ENCODE measurements at places on chromosomes 5 and 9.

- no peak overlapping the region for H3K27ac ChIP-seq
- H3K27me3 ChIP-seq = no peaks in the 10 kb centered on the region
- H3K4me1 ChIP-seq = no peaks in the 10 kb centered on the region
- H3K4me3 ChIP-seq = no peak overlapping the region
- no peak for DNase-seq
Observed at GRCh38 chr5:94459915-94460314, 158.5 kb downstream of the KIAA0825 start.

- H3K27ac ChIP-seq = no peak overlapping the region
- H3K4me1 ChIP-seq = no peaks in the 10 kb centered on the region
- DNase-seq = no peak
- no peak overlapping the region for H3K4me3 ChIP-seq
- no peaks in the 10 kb centered on the region for H3K27me3 ChIP-seq
Observed at GRCh38 chr5:138903130-138903775, 28.1 kb upstream of the LRRTM2 start.

DNA sequence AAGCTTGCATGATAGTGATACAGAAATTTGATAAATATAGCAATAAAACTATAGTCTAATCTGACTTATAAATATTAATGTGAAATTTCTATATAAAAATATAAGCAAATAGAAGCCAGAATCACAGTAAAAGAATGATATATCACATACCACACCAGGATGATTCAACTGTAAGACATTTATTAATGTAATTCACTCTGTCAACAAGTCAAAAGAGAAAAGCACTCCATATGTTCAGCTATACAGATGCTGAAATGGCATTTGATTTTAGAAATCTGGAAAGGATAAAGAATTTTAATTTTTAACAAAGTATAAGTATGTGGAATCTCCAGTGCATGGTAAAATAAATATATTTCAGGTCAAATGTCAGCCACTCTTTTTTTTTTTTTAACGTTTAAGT is 372.4 kb downstream of the KCNN2 start:
- no peak for DNase-seq
- H3K36me3 ChIP-seq = no peaks in the 10 kb centered on the region
- no peak overlapping the region for H3K27ac ChIP-seq
- no peaks in the 10 kb centered on the region for H3K27me3 ChIP-seq

DNA sequence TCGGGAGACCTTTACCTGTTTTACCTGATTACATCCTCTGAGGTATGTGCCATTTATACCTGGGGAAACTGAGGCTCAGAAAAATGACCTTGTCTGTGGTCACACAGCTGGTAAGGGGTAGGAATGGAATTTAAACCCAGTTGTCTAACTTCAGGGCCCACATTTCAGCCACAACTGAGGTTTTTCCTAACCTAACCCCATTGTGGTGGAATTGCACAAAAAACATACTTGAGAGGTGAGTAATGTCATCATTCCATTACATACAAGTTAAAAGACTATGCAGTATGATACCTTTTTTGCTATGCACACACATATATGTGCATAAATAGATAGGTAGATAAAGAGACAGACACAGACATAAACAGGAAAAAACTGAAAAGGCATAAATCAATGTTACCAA is 14.1 kb downstream of the FGF1 start:
- DNase-seq = no peak
- 0 out of 2 replicates have a peak, but pooled peaks cover 1% of the 10 kb centered on the region for H3K4me1 ChIP-seq
- no peaks in the 10 kb centered on the region for H3K27me3 ChIP-seq
- no peak overlapping the region for H3K4me3 ChIP-seq
- peaks cover 4% of the 10 kb centered on the region for H3K36me3 ChIP-seq

DNA sequence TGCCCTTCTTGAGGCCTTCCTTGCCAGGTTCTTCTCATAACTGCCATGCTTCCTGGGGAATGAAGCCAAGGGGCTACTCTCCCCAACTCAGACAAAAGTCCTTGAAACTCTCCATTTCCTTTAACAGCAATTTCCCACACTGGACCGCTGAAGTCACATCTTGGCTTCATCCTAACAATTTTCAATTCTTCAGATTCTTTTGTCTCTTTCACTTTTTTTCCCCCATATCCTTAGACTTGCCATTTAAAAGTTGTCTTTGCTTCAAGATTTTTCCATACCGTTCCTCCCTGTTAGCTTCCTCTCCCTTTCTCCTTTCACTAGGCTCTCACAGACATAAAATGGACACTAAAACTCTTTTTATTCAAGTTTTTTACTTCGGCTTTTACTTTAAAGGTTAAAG is 93.1 kb upstream of the ITGA1 start:
- H3K4me1 ChIP-seq = peaks cover 6% of the 10 kb centered on the region
- no peaks in the 10 kb centered on the region for H3K27me3 ChIP-seq
- DNase-seq = no peak
- H3K27ac ChIP-seq = no peak overlapping the region
- no peaks in the 10 kb centered on the region for H3K36me3 ChIP-seq

GRCh38 chr5:135978212-135978631 is 23.4 kb upstream of the LECT2 start:
- no peaks in the 10 kb centered on the region for H3K36me3 ChIP-seq
- no peak for DNase-seq
- H3K27me3 ChIP-seq = no peaks in the 10 kb centered on the region

GRCh38 chr5:178757049-178757809 is 26.8 kb upstream of the ZNF354A start:
- no peaks in the 10 kb centered on the region for H3K4me1 ChIP-seq
- no peaks in the 10 kb centered on the region for H3K36me3 ChIP-seq

DNA sequence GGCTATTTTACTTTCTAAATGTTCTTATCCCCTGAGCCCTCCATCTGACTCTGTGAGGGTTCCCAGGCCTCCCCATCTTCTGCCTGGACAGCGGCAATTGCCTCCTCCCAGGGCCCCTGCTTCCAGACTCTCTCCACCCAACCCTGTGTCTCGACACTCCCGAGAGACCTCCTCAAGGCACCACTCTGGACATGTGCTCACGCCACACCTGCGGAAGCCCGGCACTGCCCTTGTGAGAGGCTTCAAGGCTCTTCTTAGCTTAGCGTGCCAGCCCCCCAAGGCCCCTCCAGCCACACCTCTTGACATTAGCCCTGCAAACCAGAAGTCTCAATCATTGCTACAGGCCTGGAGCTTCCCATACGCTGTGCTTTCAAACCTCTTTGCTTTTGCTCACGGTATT is 124.1 kb downstream of the CRB2 start:
- no peaks in the 10 kb centered on the region for H3K36me3 ChIP-seq
- H3K4me3 ChIP-seq = no peak overlapping the region
- no peak for DNase-seq
- no peaks in the 10 kb centered on the region for H3K27me3 ChIP-seq
- no peak overlapping the region for H3K27ac ChIP-seq

DNA sequence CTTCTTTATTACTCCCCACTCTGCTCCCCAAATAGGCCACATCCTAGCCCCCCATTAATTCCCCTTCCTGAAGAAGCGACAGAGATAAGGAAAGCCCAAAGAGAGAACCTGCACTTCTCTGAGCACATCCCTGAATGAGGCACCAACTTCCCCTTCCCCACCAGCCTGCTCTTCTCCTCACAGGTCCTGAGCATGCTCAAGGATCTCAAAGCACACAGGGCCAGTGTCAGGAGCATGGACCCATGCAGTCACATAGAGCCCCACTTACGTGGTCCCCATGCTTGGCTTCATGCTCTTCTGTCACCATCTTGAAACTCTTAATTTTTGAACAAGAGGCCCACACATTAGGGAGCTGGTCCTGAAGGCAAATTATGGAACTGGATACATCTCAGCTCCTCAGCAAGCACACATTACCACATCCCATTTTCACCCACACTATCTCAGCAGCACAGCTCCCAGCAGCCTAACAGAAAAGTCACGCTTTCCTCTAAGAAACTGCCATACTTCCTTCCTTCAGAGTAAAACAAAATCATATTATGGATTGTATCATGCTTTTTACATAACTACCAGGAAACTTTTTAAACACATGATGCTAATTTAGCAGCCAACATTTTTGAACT is 99.8 kb downstream of the NFIB start:
- no peak for DNase-seq
- H3K4me1 ChIP-seq = peaks cover 3% of the 10 kb centered on the region
- H3K27ac ChIP-seq = no peak overlapping the region
- no peak overlapping the region for H3K4me3 ChIP-seq

- peaks cover 26% of the 10 kb centered on the region for H3K36me3 ChIP-seq
- H3K4me3 ChIP-seq = no peak overlapping the region
- H3K4me1 ChIP-seq = no peaks in the 10 kb centered on the region
- DNase-seq = no peak
Observed at GRCh38 chr5:80904533-80905187, 55.5 kb upstream of the RASGRF2 start.

- no peaks in the 10 kb centered on the region for H3K27me3 ChIP-seq
- no peak overlapping the region for H3K27ac ChIP-seq
Observed at GRCh38 chr9:112780450-112781036, 30.0 kb downstream of the SNX30 start.

GRCh38 chr5:26530305-26530704 is 508.1 kb downstream of the CDH9 start:
- no peaks in the 10 kb centered on the region for H3K36me3 ChIP-seq
- H3K27me3 ChIP-seq = no peaks in the 10 kb centered on the region
- no peaks in the 10 kb centered on the region for H3K4me1 ChIP-seq
- H3K27ac ChIP-seq = no peak overlapping the region
- no peak overlapping the region for H3K4me3 ChIP-seq

All from H9 (cell line).